ENCODE measurements at places on chromosomes 2 and 18. TPM values are rescaled to one million over a fixed set of nuclear protein-coding genes. Genes with fewer than 3 reads are reported as not detected.

The GPC1 gene
- 1,139 TPM for total RNA-seq

- DNase-seq = no peak
Observed at GRCh38 chr2:174219321-174219720, 29.0 kb downstream of the OLA1 start.

The OTOS gene
- not detected for total RNA-seq

- DNase-seq = no peak
Observed at GRCh38 chr2:62565309-62565908, 59.4 kb upstream of the TMEM17 start.

GRCh38 chr2:106734165-106734564, 151.8 kb downstream of the ST6GAL2 start:
- no peak for DNase-seq

DNA sequence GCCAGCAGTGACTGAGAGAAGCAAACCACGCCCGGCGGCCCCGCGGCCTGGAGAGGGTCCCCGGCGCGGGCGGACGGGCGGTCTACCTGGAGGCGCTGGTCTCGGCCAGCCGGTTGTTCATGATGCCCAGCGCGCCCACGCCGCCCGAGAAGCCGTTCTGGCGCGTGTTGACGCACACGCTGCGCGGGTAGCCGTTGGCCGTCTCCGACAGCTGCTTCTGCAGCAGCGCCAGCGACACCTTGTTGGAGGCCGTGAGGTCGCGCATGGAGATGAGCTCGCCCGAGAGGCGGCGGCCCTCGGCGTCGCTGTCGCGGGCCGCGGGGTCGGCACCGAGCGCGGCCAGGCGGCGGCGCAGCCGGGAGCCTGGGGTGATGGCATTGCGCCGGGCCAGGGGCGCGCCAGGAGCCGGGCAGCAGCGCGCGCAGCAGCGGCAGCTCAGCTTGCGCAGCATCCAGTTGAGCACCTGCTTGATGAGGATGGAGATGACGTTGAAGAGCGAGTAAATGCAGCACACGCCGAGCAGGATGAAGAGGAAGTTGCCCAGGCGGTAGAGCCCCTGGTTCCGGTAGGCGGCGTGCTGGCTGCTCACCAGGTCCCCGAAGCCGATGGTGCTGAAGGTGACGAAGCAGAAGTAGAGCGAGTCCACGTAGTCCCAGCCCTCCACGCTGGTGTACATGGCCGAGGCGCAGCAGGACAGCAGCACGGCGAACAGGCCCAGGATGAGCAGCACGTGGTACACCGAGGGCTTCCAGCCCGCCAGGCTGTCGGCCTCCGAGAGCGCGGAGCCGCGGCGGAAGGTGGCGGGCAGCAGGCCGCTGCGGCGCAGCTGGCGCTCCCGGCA, 118.1 kb downstream of the MSH2 start:
- DNase-seq = peak; percentile 19

Measured in myocyte (in vitro differentiated cells).